NCI-H187 (cell line): ENCODE measurements at places on chromosomes 5 and 9.

DNA sequence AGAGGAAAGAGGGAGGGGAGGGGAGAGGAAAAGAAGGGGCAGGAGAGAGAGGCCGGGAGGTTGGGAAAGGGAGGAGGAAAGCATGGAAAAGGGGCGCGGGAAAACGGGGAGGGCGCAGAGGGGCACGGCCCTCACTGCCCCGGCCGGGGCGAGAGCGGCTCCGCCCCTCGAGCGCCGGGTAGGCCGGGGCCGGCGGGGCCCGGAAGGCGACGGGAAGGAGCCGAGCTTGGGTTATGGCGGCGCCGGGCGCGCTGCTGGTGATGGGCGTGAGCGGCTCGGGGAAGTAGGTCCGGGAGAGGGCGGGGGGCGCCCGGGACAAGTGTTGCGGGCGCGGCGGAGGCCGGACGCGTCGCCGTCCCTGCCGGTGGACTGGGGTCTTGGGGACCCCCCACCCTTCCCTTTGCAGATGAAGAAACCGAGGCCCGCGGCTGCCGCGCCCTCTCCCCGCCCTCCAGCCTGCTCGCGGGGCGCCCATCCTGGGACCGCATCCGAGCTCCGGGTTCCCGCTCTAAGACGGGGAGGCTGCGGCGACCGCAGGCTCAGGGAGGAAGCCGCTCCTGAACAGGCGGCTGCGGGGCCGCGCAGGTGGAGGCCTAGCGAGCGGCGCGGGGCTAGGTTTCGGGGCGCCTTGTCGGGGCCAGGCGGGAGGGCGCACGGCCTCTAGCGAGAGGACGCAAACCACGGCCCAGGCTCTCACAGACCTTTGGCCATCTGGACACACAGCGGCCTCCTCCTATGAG, at the start of gene IDNK:
Gene IDNK (plus strand): TSS at position 205 of the 740 bp plus-strand sequence. CDS start 29 bp downstream, at position 234.
- no peak for DNase-seq

DNA sequence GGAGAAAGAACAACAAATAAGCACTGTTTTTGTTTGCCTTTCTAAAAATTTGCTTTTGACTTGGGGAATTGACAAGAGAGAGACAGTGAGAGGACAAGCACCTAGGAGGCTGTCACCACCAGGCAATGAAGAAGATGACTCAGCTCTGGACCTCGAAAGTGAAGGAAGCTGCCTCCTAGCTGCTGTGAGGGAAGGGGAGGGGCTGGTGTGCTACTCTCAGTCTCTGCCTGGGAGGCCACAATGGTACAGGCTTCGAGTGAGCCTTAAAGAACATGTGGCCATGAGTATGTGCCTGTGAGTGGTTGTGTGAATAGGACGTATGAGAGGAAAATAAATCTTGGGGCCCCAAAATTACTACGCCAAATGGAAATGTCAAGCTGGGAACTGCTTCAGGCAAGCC, 7.1 kb upstream of the PLK2 start:
- DNase-seq, result no peak

GRCh38 chr5:109421956-109422355, 12.2 kb upstream of the PJA2 start:
- no peak for DNase-seq

DNA sequence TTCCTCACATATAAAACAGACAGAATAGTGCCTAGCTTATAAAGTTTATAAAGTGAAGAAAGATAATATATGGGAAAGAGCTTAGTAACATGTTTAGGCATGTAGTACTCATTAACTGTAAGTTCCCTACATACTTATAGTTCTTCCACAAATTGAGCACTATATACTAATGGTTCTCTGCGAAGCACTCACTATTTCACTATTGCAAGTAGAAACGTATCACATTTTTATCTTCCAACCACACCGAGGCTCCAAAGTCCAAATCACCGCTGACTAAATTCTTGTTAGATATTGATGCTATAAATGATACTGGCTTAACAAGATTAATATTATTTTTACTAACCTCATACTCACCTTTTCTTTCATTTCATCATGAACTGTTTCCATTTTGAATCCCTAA, 61.0 kb downstream of the FBXW11 start:
- DNase-seq, result no peak

DNA sequence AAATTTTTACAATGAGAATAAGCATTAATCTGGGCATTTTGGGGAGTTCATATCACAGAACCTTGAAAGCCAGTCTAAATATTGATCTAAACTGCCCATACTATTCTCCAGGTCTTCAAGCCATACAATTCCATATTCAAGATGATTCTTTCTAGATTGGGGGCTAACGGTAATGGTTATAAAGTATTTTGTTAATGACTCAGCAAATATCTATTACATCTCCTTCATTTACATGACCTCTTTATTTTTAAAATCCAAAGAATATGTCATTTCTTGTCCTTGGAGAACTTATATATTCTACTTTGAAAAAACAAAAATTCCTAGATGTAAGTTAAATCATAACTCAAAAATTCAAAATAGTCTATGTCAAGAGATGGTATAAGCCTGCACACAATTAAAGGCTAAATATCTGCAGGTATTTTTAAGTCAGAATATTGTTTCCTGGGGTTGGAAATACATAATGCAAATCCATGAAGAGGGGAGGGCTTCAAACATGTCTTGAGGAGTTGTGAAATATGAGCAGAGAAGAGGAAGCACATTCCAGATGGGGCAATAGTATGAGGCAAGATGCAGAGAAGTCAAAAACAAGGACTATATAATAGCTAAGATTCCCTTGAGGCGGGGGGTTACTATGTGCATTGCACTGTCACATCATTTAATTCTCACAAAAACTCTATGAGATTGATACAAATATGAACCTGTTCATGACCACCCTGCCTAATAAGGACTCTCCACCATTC, 526.4 kb downstream of the NR2F1-AS1 start:
- DNase-seq, result no peak

DNA sequence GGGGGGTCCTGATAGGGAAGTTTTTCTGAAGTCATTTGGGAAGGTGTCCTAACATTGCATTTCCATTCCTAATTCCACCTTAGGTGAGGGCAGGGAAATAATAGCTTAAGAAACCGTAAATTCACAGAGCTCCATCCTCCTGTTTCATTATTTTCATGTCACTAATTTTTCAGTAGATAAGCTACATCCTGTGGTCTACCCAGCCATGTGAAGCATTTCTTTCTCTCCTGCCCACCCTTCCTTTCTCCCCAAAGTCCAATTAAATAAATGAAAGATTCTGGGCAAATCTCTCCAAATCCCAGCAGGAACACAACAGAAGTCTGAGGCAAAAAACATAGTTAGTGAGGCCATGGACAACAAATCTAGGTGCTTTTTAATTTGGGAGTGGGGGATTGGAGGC, 95.1 kb upstream of the ERBIN start:
- DNase-seq, result no peak

- no peak for DNase-seq
These were observed 439.3 kb upstream of the ADAMTS16 start for GRCh38 chr5:4700871-4701270.

- DNase-seq, result no peak
These were observed 525.2 kb upstream of the TRPC7 start for GRCh38 chr5:136890431-136891148.
